ENCODE measurements at places on chromosomes 11 and 22. TPM values are rescaled to one million over a fixed set of nuclear protein-coding genes. Genes with fewer than 3 reads are reported as not detected.

The SMIM35 gene
- total RNA-seq, result not detected

The OR52I2 gene
- total RNA-seq, result not detected

The LAYN gene
- total RNA-seq, result 18.3 TPM

The CPT1B gene
- 0.51 TPM for total RNA-seq

The CTSW gene
- not detected for total RNA-seq

The APOA4 gene
- not detected for total RNA-seq

The TRIM49 gene
- total RNA-seq, result not detected

The MRGPRX3 gene
- total RNA-seq, result not detected

The MS4A1 gene
- total RNA-seq, result not detected

The TMEM218 gene
- 22.1 TPM for total RNA-seq

The ADAMTS8 gene
- 0.12 TPM for total RNA-seq

The C22orf39 gene
- total RNA-seq, result 29.8 TPM

The JAML gene
- not detected for total RNA-seq

The B4GALNT4 gene
- total RNA-seq, result 3.0 TPM

The FAM111B gene
- 0.12 TPM for total RNA-seq

The OR51B4 gene
- total RNA-seq, result not detected
